Stimulated activated CD8-positive, alpha-beta memory T cell treated with anti-CD3 and anti-CD28 coated beads, Interleukin-2, amount 100 ng/mL, for 1 hour (primary cell): ENCODE measurements at places on chromosomes 1 and 21.

- no peak for DNase-seq
Measured at GRCh38 chr1:24410750-24411149, 2.8 kb downstream of the STPG1 start.

- DNase-seq = no peak
Measured at GRCh38 chr1:205301205-205301821, 20.2 kb downstream of the NUAK2 start.

DNA sequence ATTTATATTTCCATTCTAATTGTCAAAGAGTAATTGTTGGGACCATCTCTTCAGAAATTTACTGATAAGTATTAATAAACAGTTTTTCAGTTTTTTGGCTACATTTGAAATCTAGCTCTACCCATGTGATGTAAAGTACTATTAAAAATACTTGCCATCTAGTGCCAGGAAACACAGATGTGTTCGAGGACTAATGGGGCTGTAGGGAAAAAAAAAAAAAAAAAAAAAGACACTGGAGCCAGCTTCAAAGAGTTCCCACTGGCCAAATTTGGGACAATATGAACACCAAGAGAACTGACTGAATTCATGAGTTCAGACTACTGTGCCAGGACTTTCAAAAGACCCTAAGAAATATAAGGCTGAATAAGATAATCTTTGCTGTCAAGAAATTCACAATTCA, 65.2 kb upstream of the GFI1 start:
- no peak for DNase-seq

GRCh38 chr1:154546264-154547063, 12.0 kb downstream of the UBE2Q1 start:
- DNase-seq = peak; percentile 30

DNA sequence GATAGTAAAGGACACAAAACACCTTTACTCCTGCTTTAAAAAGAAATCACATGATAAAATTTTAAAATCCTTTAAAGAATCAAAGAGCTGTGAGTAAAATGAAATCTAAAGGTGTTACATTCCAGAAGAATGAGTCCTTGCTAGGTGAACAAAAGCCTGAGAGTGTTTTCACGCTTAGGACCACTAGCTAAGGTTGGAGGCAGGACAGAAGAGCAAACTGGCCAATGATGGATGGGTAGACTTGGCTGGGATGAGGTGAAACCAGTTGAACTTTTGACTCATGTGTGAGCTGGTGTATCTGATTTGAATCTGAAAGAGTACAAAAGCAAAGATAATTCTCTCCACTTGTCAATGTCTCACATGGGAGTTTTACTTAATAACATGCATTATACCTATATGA, 35.1 kb downstream of the CATSPERE start:
- no peak for DNase-seq

- DNase-seq = no peak
Measured at GRCh38 chr1:83849191-83850061, 149.5 kb downstream of the TTLL7 start.

- no peak for DNase-seq
Measured at GRCh38 chr1:105664495-105664894, 1392.0 kb upstream of the PRMT6 start.

- no peak for DNase-seq
Measured at GRCh38 chr21:45543710-45544448, 1.6 kb upstream of the SLC19A1 start.

GRCh38 chr1:8155528-8156186, 129.5 kb upstream of the ERRFI1 start:
- no peak for DNase-seq

DNA sequence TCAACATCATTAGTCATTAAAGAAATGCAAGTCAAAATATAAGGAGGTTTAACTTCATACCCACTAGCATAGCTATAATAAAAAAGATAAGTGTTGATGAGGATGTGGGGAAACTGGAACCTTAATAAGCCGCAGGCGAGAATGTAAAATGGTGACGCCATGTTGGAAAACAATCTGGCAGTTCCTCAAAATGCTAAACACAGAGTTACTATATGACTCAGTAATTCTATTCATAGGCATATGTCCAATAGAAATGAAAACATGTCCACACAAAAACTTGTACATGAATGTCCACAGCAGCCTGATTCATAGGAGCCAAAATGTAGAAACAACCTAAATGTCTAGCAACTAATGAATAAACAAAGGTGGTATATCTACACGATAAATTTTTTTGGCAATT, 23.2 kb downstream of the DDX59 start:
- no peak for DNase-seq

- DNase-seq = no peak
Measured at GRCh38 chr1:111198836-111199235, 1.6 kb downstream of the DENND2D start.

GRCh38 chr1:28890435-28890834, 23.9 kb upstream of the EPB41 start:
- no peak for DNase-seq

- DNase-seq = no peak
Measured at GRCh38 chr1:155241841-155242264, 13.4 kb downstream of the ENTREP3 start.

DNA sequence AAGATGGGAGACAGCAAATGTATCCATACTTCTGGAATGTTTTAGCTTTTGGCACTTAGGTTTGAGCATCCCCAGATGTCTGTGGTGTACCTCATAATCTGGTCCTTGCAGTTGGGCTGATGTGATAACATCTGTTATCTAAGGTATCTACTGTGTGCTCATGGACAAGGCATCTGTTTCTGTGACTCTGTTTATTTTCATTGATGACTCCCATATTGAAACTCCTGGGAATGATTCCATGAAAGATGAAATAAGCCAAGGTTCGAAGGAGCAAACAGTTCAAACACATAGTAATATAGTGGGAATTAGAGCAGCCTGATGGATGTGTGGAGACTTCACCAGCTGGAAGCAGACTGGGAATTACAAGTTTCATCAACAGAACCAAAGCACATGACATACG, 20.7 kb upstream of the TRIM45 start:
- DNase-seq = no peak

- DNase-seq = no peak
Measured at GRCh38 chr1:104807590-104807989, 1057.9 kb downstream of the AMY1C start.

- DNase-seq = no peak
Measured at GRCh38 chr1:197336571-197336970, 68.5 kb downstream of the CRB1 start.

- DNase-seq = no peak
Measured at GRCh38 chr1:145979746-145980456, 15.4 kb downstream of the POLR3GL start.

DNA sequence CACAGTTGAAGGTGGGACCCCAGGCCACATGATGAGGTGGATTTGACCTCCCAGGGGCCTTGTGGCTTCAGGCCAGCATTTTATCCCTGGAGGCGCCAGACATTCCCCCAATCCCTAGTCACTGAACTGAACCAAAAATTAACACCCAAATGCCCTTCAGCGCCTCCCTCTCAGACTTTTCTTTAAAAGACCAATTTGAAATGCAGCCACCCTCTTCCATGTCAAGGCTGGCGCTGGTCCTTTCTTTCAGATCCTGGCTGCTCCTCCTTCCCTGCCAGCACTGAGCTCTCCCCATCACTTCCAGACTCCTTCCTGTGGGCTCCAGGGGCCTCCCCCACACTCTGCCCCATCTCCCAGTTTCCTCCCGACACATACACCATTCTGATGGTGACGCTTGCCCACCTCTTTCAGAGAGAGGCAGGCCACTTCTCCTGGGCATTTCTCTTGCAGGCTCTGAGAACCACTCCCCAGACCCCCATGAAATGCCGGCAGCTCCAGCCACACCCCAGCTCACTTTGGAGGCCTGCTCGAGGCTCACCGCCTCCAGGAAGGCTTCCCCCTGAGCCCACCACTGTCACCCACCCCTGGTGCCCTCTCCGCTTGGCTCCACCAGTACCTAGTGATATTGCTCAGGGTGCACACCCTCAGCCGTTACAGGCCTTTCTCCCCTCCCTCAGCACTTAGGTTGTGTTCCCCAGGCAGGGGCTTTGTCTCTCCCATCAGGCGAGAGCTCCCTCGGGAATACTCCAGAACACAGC, 27.0 kb downstream of the NAV1 start:
- no peak for DNase-seq

DNA sequence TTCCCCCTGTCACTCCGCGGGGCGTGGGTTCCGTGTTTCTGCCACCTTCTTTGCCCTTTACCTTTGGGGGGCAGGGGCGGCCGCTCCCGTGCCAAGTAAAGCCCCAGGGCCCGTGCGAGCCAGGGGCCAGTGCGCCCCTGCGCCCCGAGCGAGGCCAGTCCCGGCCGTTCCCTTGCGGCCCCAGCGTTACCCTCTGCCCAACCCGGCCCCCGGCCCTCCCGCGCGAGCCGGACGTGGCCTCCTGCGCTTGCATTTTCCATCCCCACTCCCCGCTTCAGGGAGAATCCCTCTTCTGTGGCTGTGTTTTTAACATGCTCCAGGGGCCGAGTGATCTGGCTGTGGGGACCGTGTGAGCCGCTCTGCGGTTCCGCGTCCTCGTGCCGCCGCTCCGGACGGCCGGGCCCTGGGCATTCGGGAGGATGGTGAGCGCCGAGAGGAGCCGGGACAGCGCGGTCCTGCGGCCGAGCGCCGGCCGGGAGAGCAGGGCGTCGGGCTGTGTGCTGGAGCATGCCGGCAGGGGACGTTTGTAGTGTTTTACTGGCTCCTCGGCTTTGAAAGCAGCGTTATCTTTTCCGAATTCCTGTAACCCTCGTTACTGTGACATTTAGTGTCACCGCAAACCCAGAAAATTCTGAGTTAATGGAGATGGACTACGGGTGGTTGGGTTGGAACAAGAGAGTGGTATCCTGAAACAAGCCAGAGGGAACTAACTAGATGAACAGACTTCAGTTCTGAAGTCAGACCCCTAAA, 1.0 kb downstream of the GALNT2 start:
- no peak for DNase-seq

DNA sequence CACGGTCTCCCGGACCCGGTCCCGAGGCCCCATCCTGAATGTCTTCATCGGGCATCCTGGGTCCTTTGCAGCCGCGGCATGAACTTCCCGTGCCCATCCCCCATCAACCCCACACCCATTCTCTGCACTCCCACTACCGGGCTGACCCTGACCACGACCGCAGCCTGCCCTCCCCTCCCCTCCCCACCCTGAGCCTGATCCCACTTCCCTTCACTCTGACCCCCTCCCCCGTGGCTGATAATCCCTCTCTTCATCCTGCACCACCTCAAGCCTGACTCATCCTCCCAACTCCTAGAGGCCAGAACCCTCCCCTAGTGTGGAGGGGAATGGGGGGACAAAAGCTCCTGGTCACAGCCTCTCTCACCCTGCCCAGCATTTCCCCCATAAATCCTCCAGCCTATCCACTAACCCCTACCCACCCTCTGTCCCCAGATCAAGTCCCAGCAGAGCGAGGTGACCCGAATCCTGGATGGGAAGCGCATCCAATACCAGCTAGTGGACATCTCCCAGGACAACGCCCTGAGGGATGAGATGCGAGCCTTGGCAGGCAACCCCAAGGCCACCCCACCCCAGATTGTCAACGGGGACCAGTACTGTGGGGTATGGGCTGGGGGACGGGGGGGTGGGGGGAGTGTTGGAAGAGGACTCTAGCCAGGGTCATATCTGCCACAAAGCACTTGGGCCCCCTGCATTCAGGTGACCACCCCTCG, 602 bp downstream of the SH3BGRL3 start:
- DNase-seq = no peak

- no peak for DNase-seq
Measured at GRCh38 chr1:5477716-5478115, 514.5 kb downstream of the NPHP4 start.

DNA sequence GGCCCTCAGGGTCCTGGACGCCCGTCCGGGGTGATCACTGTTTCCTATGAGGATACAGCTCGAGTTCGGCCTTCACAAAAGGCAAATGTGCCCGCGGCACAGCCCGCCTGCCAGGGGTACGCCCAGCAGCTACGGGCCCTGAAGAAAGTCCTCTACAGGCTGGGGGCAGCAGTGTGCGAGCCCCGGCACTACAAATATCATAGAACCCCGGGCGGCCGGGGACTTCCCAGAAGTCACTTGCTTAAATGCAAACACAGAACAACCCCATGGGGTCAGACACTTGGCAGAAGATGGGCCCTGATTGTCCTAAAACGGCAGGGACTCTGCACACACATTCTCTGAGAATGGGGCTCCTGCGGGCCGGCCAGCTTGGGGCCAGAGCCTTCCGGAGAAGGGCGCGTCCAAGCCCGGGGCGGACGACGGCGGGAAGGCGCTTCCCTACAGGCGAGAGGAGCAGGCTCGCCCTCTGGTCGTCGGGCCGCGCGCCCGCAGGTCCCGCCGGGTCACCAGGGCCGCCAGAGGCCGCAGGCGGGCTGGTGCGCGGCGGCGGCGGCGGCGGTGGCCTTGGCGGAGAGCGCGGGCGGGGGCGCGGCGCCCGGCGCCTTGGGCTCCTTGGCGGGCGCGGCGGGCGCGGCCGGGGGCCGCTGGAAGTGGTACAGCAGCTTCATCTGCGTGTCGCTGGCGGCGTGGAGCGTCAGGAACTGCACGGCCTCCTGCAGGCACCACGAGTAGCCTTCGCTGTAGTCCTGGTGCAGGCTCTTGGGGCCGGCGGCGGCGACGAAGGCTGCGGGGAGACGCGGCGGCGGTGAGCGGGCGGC, 888 bp downstream of the HES5 start:
- DNase-seq = no peak

DNA sequence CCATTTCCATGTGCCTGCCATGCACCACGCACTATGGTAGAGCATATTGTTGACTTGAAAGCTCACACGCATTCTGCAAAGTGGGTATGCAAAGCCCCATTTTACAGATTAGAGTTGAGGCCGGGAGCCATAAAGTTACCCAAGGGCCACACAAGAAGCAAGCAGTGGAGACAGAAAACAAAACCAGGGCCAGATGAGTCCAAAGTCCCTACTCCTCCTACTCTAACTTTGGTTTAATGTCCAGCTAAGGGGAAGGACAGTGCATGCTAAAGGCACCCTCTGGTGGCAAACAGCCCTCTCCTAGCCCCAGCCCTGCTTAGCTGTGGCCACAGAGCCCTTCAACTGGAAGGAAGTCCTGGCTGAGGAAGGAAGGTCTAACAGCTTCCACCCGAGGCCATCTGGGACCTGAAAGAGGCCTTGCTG, 74.9 kb downstream of the SLC66A1 start:
- DNase-seq = no peak

- DNase-seq = no peak
Measured at GRCh38 chr1:237258871-237259270, 216.9 kb downstream of the RYR2 start.

DNA sequence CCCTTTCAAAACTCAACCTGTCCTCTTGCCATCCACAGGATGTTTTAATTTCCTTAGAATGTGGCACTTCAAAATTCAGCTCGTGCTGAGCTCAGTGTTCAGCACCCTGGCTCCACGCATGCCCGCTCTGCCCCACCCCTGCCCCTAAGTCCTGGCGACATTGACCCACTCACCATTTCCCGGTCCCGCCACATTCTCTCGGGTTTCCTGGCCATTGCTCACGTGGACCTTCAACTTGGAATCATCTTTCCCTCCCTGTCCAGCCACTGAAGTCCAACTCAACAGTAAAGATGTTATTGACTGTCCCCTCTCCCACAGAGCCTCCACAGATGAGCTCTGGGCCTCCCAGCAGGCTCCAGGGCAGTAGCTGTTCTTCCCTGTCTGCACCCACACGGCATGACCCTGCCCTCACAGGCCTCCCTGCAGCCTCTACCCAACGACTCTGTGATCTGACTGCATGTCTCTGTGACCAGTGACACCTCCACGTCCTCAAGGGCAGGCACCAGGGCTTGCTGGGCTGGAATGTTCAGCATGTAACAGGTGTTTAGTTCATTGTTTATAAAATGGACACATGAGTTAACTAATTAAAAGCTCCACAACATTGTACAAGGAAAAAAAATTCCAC, 53.8 kb downstream of the ITPKB start:
- DNase-seq = no peak

GRCh38 chr1:44405798-44406736, 1.0 kb downstream of the RNF220 start:
- no peak for DNase-seq
